Upper lobe of right lung (tissue), 1 donor: ENCODE measurements at places on chromosomes 12 and 14. TPM values are rescaled to one million over a fixed set of nuclear protein-coding genes. Genes with fewer than 3 reads are reported as not detected.

Gene PLEKHG7
- total RNA-seq = not detected

Gene TRPV4
- 4.5 TPM for total RNA-seq

Gene ALKBH1
- 11.6 TPM for total RNA-seq

DNA sequence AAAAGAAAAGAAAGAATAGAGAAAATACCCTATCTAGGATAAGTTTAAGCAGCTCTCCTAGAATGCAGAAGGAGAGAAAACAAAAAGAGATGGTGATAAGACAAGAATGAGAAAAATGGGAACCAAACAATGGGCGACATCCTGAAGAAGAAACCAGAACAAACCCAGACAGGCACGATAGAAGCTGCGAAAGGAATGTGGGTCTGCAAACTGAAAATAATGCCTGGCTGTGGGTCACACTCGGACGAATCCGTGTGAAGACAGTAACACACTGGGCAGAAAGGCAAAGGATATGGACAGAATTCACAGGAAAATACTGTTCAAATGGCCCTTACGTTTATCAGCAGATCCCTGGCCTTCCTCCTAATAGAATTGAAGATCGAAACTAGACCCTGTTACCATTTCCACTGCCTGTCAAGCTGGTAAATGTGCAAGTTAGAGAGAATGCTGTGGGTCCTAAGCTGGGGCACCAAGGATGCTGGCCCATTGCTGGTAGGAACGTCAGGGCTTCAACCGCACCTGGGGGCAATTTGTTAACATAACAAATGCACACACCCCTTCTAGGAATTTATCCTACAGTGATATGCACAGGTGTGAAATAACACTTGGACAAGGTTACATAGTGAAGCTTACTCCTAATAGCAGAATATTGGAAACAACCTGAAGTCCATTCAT lies 117.5 kb upstream of the RFLNA start:
- no peak overlapping the region for H3K4me3 ChIP-seq
- H3K36me3 ChIP-seq = no peaks in the 10 kb centered on the region
- DNase-seq = no peak
- H3K27me3 ChIP-seq = no peaks in the 10 kb centered on the region

Gene CLEC2A
- not detected for total RNA-seq

Gene GNG2
- total RNA-seq = 24.4 TPM

Gene CLEC4D
- total RNA-seq = 1.1 TPM

Gene SCN8A
- 1.1 TPM for total RNA-seq

DNA sequence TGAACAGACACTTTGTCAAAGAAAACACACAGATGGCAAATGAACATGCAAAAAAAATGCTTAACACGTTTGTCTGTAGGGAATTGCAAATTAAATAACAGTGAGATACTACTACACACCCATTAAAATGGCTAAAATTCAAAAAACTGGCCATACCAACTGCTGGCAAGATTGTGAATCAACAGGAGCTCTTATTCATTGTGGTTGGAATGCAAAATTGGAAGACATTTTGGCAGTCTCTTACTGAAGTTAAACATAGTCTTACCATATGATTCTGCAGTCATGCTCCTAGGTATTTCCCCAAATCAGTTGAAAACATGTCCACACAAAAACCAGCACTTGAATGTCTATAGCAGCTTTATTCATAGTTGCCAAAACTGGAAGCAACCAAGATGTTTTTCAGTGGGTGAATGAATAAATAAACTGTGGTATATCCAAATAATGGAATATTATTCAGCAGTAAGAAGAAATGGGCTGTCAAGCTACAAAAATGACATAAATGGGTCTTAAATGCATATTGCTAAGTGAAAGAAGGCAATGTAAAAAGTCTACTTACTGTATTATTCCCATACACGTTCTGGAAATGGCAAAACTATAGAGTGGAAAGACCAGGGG lies 91.4 kb downstream of the PLEKHA5 start:
- H3K27me3 ChIP-seq = no peaks in the 10 kb centered on the region
- no peak overlapping the region for H3K4me3 ChIP-seq
- no peak overlapping the region for H3K27ac ChIP-seq
- no peak for DNase-seq

Gene TAS2R10
- not detected for total RNA-seq

GRCh38 chr12:5565933-5566599 lies 134.2 kb downstream of the NTF3 start:
- peaks cover 5% of the 10 kb centered on the region for H3K4me1 ChIP-seq
- no peaks in the 10 kb centered on the region for H3K36me3 ChIP-seq
- no peak for DNase-seq

Gene KIF5A
- 0.14 TPM for total RNA-seq

GRCh38 chr12:102024765-102025164 lies 37.0 kb downstream of the WASHC3 start:
- peaks cover 4% of the 10 kb centered on the region for H3K4me1 ChIP-seq
- no peak for DNase-seq
- H3K4me3 ChIP-seq = no peak overlapping the region
- no peaks in the 10 kb centered on the region for H3K27me3 ChIP-seq

- H3K27me3 ChIP-seq = peaks cover 30% of the 10 kb centered on the region
- peaks cover 11% of the 10 kb centered on the region for H3K4me1 ChIP-seq
- H3K36me3 ChIP-seq = no peaks in the 10 kb centered on the region
- H3K4me3 ChIP-seq = no peak overlapping the region
- DNase-seq = no peak
Measured at GRCh38 chr12:26130728-26131127, 5.9 kb upstream of the BHLHE41 start.
